T1000 (cell line): ENCODE measurements at places on chromosomes 13 and 19.

DNA sequence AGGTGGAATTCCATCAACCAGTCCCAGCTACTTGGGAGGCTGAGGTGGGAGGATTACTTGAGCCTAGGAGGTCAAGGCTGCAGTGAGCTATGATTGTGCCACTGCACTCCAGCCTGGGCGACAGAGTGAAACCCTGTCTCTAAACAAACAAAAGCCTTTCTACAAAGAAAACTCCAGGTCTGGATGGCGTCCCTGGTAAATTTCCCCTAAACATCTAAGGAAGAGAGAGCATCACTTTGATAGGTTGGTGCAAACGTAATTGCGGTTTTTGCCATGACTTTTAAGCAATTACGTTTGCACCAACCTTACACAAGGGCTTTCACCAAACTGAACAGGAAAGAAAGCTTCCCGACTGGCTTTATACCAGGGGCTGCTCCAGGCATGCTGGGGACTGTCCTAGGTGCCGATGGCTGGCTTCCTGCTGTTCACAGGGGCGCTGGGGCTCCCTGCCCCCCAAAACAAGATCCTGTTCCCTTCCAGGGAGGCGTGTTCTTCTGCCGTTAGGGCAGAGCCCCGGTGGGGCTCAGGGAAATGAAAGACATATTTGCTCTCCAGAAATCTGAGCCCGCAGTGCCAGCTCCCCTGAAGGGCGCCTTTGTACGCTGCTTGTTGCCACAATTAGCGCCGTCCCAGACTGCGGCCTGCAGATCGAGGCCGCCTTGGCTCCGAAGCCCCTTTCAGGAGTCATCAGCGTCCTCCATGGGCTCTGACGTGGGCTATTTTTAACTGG lies 38.7 kb upstream of the KLF2 start:
- no peak for DNase-seq

- no peak for DNase-seq
These were observed 16.0 kb downstream of the UFM1 start for GRCh38 chr13:38365661-38366060.

DNA sequence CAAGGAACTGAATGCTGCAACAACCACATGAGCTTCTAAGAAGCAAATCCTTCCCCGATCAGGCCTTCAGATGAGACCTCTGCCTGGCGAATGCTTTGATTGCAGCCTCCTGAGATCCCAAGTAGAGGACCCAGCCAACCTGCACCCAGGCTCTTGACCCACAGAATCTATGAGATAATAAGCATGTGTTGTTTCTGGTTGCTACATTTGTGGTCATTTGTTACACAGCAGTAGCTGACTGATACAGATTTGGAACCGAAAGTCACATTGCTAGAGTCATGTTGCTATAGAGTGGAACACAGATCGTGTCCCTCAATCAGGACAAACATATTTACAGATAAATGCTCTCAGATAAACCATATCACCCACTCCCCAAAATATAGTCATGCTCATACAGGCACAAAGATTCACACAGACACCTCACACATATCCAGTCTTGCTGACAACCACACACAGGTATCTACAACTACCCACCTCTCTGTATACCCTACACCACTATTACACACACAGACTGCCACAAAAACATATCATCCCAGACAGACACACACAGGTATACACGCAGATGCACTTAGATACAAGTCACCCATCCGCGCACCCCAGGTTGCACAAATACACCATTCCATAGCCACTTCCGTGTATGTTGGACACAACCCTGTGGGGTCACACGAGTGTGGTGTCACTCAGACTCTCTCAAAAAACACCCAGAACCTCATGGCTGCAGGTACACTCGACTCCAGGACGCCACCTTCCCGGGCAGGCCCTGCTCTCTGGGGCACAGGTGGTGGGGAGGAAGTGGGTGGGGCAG lies 5.5 kb downstream of the DIRAS1 start:
- DNase-seq, result no peak

DNA sequence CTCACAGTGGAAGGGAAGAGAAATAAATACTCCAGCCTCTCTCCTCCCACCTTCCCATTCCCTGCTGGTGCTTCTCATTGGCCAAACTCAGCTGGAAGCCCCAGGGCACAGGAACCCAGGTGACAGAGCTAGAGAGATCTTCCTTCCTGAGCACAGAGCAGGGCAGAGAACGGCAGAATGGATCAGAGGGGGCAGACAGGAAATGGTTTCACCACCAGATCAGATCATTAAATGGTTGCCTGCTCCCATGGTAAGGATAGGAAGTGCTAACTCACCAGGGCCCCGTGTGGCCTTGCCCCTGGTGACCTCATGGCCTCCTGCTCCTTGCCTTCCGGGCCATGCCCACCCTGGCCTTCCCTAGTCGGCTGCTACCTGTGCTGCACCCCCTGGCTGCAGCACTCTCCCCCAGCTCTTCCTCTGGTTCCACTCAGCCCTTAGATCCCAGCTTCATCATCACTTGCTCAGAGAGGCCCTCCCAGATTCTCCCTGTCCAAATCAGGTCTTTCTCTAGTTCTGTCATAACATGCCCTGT lies 108.7 kb downstream of the DPF1 start:
- DNase-seq, result no peak

DNA sequence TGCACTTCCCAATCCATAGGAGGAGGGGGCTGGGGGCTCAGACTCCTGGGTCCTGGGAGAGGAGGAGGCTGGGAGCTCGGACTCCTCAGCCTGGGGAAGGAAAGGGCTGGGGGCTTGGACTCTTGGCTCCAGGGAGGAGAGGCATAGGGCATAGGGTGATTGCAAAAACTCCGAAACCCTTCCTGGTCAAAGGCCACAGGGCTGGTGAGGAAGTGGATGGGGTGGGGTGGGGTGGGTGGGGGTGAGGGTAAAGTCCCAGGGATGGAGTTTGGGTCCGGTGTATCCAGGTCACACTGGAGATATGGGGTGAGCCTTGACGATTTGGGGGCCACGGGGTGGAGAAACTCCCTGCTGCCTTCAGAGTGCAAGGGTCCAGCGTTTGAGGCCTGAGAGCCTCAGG lies 2.8 kb downstream of the MYH14 start:
- DNase-seq, result no peak

DNA sequence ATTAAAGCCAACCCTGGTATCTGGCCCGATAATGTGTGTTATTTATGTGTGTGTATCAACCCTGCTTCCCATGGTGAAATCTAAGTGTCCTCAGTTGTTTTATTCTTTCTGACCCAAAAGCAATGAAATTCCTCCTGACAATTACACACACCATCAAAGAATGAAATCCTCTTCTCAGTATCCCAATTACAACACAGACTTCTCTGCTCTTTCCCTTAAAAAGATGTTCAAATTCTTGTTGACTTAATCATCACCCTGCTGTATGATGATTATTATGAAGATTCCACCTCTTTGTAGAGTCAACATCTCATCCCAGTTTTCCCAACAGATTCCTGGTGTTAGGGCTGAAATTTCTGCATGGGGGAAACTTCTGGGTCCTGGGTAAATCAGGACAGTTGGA lies 8.9 kb upstream of the TRPC4 start:
- DNase-seq, result no peak

DNA sequence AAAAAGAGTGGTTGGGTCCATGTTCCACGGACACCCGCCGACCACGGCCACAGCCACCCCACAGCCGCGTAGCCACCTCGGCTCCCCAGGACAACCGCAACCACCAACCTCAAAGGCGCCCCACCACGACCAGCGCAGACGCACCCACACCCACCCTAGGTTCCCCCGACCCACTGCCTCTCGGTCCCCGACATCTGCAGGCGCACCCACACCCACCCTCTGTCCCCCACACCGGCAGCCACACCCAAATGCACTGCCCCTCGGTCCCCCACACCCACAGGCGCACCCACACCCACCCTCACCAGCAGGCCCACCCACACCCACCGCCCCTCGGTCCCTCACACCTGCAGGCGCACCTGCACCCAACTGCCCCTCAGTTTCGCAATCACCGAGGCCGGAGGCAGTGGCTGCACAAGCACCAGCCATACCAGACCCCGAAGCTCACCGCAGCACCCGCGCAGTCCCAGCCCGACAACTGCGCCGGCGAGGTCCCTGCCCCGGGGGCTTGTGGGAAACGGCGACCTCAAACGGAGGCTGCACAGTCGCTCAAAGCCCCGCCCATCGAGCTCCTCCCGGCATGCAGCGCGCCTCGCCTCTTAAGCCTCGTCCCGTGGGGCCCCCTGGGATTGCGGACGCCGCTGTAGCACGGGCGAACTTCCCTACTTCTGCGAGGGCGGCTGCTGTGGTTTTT lies 18.3 kb downstream of the ZNF77 start:
- peak; percentile 12 for DNase-seq

GRCh38 chr13:113220141-113220598 lies 10.8 kb downstream of the CUL4A start:
- DNase-seq, result no peak

- no peak for DNase-seq
These were observed 319.4 kb upstream of the HTR2A start for GRCh38 chr13:47216176-47216822.

GRCh38 chr19:16026756-16027155 lies 49.5 kb upstream of the TPM4 start:
- no peak for DNase-seq

DNA sequence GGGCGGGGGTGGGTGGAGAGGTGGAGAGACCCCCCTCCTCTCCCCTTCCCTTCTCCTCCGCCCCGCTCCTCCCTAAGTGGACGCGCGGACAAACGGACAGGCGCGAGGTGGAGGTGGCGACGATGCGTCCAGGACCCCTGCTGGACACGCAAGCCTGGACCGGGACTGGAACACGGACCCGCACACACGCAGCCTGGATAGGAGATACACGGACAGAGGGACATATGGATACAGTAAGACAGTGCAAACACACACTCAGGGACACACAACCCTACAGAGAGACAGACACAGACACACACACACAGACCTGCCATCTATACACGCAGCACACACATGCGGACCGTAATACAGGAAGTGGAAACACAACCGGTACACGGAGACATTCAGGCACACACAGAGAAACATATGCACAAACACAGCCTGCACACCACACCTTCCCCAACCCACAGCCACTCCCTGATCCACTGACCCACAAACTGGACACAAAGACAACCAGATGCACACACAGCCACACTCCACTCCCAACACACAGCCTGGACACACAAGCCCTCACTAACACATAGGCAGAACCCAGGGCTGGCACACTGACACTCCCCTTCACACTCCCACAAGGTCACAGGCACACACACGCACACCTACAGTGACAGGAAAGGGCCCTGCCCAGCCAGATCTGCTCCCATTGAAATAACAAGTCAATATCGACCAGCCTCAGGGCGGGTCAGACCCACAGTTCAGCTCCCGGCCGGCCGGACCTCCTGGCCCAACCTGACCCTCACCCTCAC lies 696 bp upstream of the ERFL start:
- DNase-seq, result no peak

GRCh38 chr13:114286808-114287207 lies 5.4 kb downstream of the UPF3A start:
- DNase-seq, result no peak

DNA sequence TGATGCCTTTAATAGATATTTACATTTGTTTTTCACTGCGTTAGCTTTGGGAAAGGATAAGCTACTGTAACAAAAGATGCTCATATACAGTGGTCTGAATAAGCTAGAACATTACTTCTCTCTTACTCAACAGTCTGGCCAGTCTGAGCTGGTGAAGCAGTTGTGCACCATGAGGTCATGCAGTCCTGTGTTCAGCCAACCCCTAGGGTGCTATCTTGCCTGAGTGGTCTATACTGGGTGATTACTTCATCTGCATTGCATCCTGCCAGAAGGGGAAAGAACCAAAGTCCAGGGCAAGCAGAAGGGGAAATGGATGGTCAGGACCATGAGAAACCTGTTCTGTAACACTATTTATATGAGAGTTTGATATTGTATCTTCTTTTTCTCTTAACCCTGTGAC lies 31.5 kb downstream of the ERCC5 start:
- DNase-seq, result no peak

DNA sequence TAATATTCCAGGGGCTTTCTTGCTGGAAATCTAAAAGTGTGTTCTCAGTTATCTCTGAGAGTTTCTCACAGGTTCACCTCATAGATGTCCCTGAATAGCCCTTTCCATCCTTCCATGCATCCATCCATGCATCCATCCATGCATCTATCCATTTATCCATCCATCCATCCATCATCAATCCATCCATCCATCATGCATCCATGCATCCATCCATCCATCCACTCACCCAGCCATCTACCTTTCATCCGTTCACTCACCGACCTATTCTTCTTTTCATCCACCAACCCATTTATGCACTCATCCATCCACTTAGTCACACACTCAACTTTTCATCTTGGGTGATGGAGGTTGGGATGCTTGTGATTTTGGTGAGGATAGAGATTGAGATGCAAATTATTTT lies 7.4 kb upstream of the ADGRE3 start:
- DNase-seq, result no peak

DNA sequence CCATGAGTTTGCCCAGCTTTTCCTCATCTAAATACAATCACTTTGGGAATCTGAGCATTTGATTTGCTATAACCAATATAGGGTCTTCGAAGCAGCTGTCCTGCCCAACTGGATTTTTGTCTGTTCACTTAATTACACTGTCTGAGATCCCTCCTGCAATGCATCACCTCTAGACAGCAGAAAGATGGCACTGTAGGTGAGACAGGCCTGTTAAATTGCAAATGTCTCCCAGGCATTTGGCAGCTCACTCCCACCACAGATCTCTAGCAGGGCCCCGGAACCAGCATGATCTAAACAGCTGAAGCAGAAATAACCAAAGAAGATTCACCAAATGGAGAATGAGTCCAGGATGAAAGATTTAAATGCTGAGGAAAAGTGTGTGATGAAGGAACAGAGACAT lies 41.9 kb upstream of the SERPINE3 start:
- no peak for DNase-seq

- DNase-seq, result no peak
These were observed 35.9 kb downstream of the OXGR1 start for GRCh38 chr13:96958286-96958891.

- DNase-seq, result no peak
These were observed 1.7 kb downstream of the CLC start for GRCh38 chr19:39736088-39736487.

GRCh38 chr19:7628589-7629311 lies 595 bp downstream of the XAB2 start:
- DNase-seq, result no peak

- DNase-seq, result no peak
These were observed 35.8 kb upstream of the FLT1 start for GRCh38 chr13:28530729-28531076.

GRCh38 chr13:22285867-22286266 lies 615.0 kb downstream of the FGF9 start:
- no peak for DNase-seq

DNA sequence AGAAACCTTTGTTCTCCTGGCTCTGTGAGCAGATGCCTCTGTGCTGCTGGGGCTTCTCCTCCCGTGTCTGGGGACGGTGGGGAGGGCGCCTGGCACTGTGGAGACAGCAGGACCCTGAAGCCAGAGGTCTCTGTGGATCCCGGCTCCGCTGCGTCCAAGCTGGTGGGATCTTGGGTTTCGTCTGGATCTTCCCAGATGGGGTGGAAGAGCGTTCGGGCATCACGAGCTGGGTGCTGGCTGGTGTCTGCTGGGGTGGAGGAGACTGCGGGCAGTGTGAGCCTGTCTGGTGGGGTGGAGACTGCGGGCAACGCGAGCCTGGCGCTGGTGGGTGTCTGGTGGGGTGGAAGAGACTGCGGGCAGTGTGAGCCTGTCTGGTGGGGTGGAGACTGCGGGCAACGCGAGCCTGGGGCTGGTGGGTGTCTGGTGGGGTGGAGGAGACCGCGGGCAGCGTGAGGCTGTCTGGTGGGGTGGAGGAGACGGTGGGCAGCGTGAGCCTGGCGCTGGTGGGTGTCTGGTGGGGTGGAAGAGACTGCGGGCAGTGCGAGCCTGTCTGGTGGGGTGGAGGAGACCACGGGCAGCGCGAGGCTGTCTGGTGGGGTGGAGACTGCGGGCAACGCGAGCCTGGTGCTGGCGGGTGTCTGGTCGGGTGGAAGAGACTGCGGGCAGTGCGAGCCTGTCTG lies 5.6 kb downstream of the TEX29 start:
- no peak for DNase-seq
